ENCODE measurements at places on chromosomes 7 and 10. TPM values are rescaled to one million over a fixed set of nuclear protein-coding genes. Genes with fewer than 3 reads are reported as not detected.

PRKCQ gene
- 0.33 TPM for total RNA-seq

GNGT1 gene
- not detected for total RNA-seq

LEP gene
- not detected for total RNA-seq

TET1 gene
- total RNA-seq = 0.21 TPM

ANKRD2 gene
- total RNA-seq = 0.78 TPM

EXOSC1 gene
- total RNA-seq = 43.8 TPM

FRG2B gene
- total RNA-seq = not detected

WIPF3 gene
- not detected for total RNA-seq

MCU gene
- total RNA-seq = 22.4 TPM

TBXAS1 gene
- total RNA-seq = 8.1 TPM

CADPS2 gene
- total RNA-seq = 115 TPM

CELF2 gene
- total RNA-seq = 12.5 TPM

GIGYF1 gene
- total RNA-seq = 15.8 TPM

IL6 gene
- total RNA-seq = 16.3 TPM

SORCS1 gene
- not detected for total RNA-seq

UNCX gene
- total RNA-seq = not detected

SLC13A4 gene
- not detected for total RNA-seq

TACR2 gene
- total RNA-seq = 0.07 TPM

FEZF1 gene
- not detected for total RNA-seq

SLC16A9 gene
- total RNA-seq = not detected

CRPPA gene
- 0.86 TPM for total RNA-seq

RBP4 gene
- total RNA-seq = not detected

ARMH3 gene
- total RNA-seq = 9.7 TPM

TRIM50 gene
- not detected for total RNA-seq

ZNF722 gene
- not detected for total RNA-seq

ZNF853 gene
- total RNA-seq = 0.79 TPM

HTR5A gene
- not detected for total RNA-seq

TFR2 gene
- total RNA-seq = 0.85 TPM

FAM25G gene
- not detected for total RNA-seq

DCLRE1A gene
- total RNA-seq = 9.3 TPM

UNC5B gene
- 8.0 TPM for total RNA-seq

EXOC4 gene
- 103 TPM for total RNA-seq

SMKR1 gene
- total RNA-seq = 0.63 TPM

PIP gene
- not detected for total RNA-seq

C10orf53 gene
- not detected for total RNA-seq

COBL gene
- not detected for total RNA-seq
